RKO (cell line): ENCODE measurements at places on chromosomes 3 and 15.
A peak's percentile ranks its signal among the peaks of the same experiment; 100 is the strongest.

DNA sequence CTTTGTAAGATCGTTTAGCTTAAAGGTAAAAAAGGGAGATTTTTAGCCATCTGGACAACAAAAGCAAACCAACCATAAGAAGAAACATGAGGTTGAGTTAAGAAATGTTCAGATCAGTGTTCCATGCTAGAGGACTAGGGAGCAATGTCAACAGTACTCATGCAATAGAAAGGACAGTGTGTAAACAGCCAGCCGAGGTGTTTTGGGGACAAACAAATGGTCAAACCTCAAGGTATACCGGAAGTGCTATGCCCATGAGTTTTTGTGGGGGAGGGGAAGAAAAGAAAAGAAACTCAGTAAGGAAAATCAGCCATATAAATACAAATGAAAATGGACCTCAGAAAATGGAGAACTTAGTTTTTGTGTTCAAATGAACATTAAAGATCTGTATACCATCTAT lies 289.5 kb upstream of the GRM7 start:
- DNase-seq = no peak

DNA sequence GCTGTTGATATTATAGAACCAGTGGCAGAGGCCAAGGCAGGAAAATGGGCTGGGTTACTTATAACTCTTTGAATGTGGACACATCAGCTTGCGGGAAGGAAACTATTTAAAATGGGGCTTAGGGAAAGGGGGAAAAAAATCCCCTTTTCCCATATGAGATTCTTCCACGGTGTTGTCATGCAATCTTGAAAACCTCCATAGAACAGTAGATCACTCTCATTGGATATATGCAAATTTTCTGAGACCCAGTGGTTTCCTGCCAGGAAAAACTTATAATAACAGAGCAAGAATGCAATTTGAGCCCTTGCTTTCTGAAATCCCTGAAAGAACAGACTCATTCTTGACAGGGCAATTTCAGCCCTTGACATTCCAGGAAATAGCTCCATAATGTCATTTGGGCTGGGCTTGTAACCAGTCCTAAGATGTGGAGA lies 31.1 kb downstream of the TMEM212 start:
- no peak for DNase-seq

GRCh38 chr3:28502397-28502937 lies 153.8 kb upstream of the AZI2 start:
- no peak for DNase-seq

DNA sequence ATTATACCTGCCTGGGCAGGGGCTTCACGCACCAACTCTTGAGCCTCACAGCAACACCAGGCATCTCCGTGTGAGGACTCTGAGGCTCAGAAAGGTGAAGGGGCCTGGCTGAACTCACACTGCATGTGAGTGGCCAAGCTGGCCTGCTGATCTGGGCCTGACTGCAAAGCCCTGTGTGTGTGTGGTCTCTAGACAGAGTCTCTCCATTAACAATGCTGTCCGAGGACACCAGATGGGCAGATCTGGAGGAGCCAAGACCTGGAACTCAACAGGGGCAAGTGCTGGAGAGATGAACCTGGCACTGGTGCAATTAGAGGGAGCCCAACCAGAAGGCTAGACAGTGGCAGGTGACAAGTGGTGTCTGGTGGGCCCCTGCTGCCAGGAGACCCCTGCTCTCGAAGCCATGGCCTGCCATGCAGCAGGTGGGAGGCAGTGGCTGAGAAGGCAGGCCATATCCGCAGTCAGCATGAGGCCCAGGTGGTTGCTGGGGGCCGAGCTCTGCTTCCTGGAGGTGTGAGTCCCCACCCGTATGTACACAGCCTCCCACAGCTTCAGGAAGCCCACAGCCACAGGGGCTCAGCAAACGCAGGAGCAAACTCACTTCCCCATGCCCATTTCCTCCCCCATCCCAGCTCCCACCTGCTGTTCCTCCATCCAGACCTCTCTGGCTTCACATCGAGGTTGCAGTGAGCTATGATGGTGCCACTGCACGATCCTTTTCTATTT lies 39.0 kb downstream of the CYP11A1 start:
- DNase-seq = no peak

- DNase-seq = peak; percentile 35
Measured at GRCh38 chr3:175940243-175940642, 1081.1 kb downstream of the NAALADL2 start.

DNA sequence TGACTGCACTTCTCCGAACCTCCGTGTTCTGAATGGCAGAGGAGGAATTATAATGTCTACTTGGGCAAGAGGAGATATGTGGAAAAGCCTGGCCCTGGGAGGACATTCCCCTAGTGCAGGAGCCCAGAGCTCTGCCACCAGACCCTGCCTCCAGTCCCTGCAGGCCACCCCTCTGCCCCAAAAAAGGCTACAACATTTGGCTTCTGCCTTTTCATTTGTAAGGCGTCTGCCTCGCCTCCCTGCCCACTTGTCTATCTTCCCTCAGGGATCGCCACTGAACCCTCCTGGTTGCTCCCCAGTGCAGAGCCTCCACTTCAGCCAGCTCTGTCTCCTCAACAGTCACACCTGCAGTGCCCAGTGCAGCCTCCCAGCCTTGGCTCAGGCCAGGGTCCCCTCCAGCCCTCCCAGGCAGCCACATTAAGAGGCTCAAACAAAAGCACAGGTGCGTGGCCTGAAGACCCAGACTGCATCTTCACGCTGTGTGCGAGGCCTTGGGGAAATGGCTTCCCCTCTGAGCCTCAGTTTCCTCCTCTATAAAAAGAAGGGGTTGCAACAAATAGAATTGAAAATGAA lies 125.9 kb upstream of the SMAD3 start:
- DNase-seq = no peak

- no peak for DNase-seq
Measured at GRCh38 chr15:86446253-86446640, 366.6 kb downstream of the AGBL1 start.

DNA sequence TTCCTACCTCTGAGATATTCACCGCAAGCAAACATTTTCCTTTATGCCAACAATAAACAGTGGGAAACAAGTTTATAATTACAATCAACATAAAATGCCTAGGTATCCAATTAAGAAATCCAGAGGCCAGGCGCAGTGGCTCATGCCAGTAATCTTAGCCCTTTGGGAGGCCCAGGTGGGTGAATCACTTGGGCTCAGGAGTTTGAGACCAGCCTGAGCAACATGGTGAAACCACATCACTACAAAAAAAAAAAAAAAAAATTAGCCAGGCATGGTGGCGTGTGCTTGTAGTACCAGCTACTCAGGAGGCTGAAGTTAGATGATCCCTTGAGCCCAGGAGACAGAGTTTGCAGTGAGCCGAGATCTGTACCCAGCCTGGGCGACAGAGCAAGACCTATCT lies 17.3 kb downstream of the TBC1D2B start:
- DNase-seq = no peak

- no peak for DNase-seq
Measured at GRCh38 chr3:4001976-4002375, 202.7 kb downstream of the LRRN1 start.

DNA sequence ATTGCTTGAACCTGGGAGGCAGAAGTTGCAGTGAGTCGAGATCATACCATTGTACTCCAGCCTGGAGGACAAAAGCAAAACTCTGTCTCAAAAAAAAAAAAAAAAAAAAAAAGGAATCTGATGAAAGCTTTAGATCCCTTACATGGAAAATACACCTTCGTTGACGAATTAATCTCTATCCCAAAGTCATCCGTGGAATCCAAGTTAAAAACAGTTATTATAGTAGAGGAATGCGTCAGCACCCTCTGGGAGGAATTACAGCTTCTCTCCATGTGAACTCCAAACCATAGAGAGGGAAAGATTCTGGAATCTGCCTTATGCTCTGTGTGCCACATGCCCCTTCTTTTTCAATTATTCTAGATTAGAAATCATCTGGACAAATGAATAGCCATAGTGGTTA lies 192.3 kb upstream of the C2CD4B start:
- DNase-seq = no peak

- DNase-seq = peak; percentile 40
Measured at GRCh38 chr3:193040836-193041672, 123.4 kb upstream of the MB21D2 start.

- peak; percentile 18 for DNase-seq
Measured at GRCh38 chr3:64319391-64319790, 94.1 kb upstream of the PRICKLE2 start.

GRCh38 chr3:101954361-101954760 lies 105.0 kb downstream of the NFKBIZ start:
- no peak for DNase-seq

DNA sequence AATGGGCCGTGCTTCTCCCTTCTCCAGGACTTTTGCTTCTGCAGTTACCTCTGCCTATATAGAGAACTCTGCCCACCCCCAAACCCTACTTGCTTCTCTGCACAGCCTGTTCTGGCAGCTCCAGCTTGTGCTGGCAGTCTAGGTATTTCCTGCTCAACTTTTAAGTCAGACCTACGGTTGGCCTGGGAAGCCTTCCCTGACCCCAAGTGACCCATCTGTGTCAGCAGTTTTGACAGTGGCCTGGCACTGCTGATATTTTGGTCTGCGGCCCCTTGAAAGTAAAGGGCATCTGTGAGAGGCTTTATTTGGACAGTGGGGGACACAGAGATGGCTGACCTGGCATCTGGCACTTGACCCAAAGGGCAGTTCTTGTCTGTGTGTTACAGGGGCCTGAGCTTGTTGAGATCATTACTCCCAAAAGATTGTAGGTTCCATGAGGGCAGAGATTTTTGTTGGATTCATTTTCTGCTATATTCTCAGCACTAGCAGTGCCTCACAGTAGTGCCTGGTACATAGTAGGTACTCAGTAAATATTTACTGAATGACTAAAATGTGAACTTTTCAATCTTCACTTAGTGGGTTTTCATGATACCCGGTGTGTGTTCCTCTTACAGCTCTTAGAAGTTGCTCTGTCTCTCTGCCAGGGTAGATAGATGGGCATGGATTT lies 55.2 kb upstream of the TRAK1 start:
- DNase-seq = no peak

DNA sequence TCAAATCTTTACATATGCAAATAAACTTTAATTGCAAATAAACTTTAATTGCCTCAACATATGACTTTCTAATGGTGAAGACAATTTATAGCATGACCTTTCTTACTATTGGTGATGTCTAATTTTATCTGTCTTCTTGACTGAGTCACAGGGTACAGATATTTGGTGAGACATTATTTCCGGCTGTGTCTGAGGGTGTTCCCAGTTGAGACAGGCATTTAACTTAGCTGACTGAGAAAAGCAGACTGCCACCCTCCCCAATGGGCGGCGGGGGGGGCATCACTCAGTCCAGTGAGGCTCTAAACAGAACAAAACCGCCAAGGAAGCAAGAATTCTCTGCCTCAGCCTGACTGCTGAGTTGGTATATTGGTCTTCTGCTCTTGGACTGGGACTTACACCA lies 160.0 kb downstream of the TBL1XR1 start:
- DNase-seq = peak; percentile 24

- DNase-seq = no peak
Measured at GRCh38 chr3:112649478-112649735, 8.5 kb upstream of the CCDC80 start.

- DNase-seq = no peak
Measured at GRCh38 chr3:181823716-181824115, 112.0 kb downstream of the SOX2 start.

- DNase-seq = no peak
Measured at GRCh38 chr3:128867200-128868125, 12.0 kb upstream of the ACAD9 start.

- no peak for DNase-seq
Measured at GRCh38 chr3:114867835-114868503, 279.1 kb downstream of the ZBTB20 start.

GRCh38 chr3:172580680-172581401 lies 57.6 kb upstream of the TNFSF10 start:
- DNase-seq = no peak

- DNase-seq = no peak
Measured at GRCh38 chr15:66900586-66901310, 164.7 kb upstream of the SMAD3 start.

GRCh38 chr15:100100926-100101325 lies 240.8 kb downstream of the ADAMTS17 start:
- DNase-seq = no peak

- DNase-seq = no peak
Measured at GRCh38 chr3:99765042-99765942, 52.4 kb upstream of the CMSS1 start.
